ENCODE measurements at places on chromosomes 2 and 18.
A peak's percentile ranks its signal among the peaks of the same experiment; 100 is the strongest.

GRCh38 chr2:172366596-172367150 is 60.7 kb upstream of the ITGA6 start:
- no peak for DNase-seq

- no peak for DNase-seq
These were observed 2.5 kb upstream of the KYNU start for GRCh38 chr2:142875010-142875409.

DNA sequence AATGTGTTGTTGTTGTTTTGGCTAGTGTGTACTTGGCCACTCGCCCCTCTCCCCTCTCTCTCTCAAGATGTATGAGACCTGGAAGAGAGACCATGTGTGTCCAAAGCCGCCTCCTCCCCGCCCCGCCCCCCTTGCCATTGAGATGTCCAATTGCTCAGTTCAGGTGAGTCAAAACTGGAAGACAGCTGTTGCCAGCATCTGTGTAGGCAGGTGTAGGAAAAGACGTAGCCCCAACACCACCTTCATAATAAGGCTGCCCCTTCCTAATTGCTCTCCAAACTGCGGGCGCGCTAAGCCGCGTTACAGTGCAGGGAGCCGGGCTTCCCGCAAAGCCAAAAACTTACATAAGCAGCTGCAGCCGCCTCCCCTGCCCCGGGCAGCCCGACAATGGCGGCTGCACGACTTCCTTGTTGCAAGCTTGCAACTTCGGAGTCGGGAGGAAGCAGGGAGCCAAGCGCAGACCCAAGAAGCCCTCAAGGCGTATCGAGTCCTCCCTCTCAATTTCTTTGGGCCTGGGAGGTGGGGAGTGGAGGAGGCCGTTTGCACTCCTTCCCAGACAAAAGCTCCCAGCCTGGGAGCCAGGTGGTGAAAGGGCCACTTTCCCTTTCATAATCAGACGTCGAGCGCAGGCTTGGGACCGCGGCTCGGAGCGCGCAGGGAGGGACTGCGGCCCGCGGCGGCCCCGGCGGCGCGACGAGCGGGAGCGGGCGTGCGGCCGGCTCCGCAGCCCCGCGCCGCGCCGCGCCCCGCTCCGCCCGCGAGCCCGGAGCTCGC is 882 bp downstream of the ZBTB14 start:
- no peak for DNase-seq

DNA sequence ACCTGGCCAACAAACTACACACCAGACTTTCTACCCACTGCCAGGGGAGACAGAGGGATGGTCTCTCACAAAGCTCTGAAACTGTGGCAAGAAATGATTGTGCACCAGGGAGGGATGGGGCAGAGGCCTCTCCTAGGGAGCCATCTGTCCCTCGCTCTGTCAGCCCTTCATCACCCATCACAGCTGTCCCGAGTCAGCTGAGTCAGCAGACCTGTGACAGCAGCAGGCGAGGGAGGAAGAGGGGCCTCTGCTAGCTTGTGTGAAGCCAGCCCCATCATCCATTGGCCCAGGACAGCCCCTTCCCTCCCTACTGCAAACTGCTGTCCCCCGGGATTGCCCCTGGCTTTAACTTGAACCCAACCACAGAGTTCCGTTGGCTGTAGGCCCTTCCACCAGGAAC is 5.0 kb downstream of the SH2D6 start:
- no peak for DNase-seq

DNA sequence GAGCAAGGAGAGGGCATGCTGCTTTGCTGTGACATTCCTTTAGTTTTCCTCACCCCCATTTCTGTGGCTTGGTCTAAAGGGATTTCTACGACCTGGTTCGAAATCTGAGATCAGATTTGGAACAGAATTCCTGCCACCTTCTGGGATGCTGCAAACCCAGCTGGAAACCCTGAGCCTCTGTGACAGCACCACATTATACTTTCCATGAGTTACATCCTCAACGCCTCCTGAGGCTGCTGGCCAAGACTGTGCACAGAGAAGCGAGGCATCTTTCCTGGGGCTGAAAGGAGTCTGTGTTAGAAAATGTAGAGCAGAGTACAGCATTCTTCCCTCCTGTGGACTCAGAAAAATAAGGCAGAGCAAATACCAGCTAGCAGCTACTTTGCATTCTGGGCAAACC is 138.1 kb upstream of the CHAC2 start:
- no peak for DNase-seq

- no peak for DNase-seq
These were observed 527.7 kb downstream of the TNS1 start for GRCh38 chr2:217475101-217475500.

DNA sequence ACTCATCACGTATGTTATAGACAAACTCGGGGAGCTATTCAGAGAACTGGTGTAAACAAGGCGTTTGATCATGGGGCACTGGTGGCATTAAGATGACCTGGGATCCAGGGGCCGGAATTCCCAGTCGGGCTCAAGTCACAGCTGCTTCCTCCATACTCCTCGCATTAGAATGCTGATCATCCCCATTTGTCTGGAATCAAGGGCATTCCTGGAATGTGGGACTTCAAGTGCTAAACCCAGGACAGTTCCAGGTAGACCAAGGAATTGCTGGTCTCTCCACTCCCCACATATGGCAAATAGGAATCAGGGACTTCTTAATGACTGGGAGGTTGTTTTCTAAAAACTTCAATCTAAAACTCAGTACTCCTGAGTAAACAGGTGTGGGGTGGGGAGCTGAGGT is 355.7 kb upstream of the RAB6C start:
- no peak for DNase-seq

- no peak for DNase-seq
These were observed 30.5 kb upstream of the RMDN2 start for GRCh38 chr2:37894601-37895000.

DNA sequence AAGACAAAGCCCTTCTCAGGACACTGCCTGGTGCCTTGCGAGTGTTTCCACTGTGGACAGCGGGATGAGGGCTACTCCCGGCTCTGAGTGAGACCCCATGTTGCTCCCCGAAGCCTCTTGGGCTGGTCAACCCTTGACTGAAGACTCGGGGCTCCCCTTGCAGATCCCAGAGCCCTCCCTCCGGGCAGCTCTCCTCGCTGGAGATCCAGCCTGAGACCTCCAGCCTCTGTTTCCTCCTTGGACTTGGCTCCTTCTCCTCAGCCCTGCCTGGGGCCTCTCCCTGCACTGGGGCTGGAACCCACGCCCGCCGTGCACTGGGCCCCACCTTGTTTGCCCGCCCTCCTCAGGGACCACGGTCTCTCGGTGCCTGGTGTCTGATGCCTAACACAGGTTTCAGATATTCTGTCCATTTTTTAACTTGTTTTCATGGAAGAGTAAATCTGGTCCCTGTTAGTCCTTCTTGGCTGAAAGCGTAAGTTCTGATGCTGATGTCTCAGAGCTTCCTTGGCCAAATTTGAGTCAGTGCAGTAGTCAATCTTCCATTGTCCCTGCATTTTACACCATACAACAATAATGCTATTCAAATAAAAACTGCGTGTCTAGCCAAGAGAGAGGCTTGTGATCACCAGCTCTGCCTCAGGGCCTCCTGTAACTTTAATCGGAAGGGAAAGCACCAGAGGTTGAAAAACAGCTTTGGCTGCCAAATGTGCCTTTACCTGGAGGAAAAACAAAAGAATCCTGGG is 139.3 kb upstream of the CTDP1 start:
- DNase-seq, result no peak

DNA sequence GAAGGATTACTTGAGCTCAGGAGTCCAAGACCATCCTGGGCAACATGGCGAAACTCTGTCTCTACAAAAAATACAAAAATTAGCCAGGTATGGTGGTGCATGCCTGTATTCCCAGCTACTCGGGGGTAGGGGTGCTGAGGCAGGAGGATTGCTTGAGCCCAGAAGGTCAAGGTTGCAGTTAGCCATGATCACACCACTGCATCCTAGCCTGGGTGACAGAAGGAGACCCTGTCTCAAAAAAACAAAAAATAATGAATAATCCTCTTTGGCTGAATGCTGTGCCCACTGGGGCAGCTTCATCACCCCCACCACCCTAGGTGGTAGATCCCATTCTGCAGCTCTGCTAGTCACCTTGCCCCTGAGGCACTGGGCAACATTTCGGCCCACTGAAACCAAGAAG is 109.4 kb downstream of the ZFP36L2 start:
- no peak for DNase-seq

GRCh38 chr2:49979421-49979820 is 825.1 kb upstream of the FSHR start:
- DNase-seq, result no peak

- no peak for DNase-seq
These were observed 10.7 kb downstream of the KCNF1 start for GRCh38 chr2:10922307-10923007.

GRCh38 chr18:49067071-49067470 is 116.3 kb upstream of the SMAD7 start:
- no peak for DNase-seq

DNA sequence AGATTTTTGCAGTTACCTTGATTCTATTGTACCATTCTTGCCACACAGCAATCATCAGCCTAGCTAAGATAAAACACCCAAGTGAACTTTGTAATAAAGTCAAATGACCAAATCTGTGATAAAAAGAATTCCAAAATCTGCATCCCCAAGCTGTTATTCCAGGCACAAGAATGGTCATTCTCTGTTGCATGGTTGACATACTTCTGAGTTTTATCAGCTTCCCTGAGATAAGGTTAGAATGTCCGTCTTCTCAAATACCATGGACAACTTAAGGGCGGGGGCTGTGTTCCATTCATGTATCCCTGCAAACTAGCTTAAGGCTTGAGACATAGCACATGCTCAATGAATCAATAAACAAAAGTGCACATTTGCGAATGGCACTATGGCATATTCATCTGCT is 8.1 kb upstream of the BMP10 start:
- DNase-seq, result no peak

- DNase-seq, result no peak
These were observed 23.3 kb upstream of the ST3GAL5 start for GRCh38 chr2:85911814-85912692.

DNA sequence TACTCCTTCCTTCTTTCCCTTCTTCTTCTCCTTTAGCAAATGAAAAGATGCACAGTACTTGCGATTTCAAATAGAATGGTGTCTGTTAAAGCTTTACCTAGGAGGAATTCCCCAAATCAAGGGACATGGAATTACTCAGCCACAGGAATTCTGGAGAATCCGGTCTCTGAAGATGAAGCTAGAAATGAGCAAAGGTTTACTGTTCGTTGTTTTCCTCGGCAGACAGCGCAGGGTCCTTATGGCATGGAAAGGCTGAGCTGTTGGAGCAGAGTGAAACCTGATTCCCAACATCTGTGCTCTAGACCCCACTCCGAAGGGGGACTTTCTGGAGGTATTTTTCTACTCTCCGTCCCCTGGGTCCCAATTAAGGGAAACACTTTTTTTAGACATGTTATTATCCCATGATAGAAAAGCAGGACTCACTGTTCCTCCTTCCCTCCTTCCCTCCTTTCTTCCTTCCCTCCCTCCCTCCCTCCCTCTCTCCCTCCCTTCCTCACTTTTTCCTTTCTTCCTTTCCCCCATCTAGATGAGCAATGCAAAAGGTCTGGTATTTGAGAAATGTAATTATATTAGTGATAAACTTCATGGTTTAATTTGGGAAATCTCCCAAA is 47.1 kb downstream of the CDCA7 start:
- DNase-seq, result no peak

- peak; percentile 80 for DNase-seq
These were observed 157.0 kb downstream of the LDLRAD4 start for GRCh38 chr18:13375302-13376255.

DNA sequence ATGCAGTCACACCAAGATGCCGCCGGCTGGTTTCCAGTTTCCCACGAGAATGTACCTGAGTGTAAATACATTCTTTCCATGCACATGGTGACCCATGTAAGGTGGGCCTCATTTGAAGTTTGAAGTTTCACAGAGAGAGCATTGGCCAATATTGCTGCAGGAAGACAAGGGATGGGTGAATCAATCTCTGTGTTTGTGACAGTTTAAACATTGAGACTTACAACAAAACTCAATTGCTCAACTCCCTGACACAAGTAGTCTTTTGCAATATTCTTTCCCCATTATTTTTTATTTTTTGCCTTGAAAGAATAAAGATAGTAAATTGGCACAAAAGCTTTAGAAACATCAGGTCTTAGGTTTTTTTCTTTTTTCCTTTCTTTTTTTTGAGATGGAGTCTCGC is 5.1 kb downstream of the SERPINB2 start:
- DNase-seq, result no peak

DNA sequence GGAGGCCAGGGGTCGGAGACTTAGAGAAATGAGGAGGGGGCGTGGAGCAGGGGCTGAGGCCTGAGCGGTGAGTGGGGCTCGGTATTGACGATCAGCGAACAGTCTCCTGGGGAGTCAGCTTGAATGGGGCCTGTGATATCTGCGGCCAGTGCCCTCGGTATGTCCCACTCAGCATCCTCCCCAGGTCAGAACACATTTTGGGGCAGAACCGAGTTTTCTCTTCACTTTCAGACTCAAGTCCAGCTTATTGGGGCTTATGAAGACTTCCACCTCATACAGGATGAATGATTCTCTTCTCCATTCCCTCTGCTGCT is 82.6 kb downstream of the RRM2 start:
- DNase-seq, result no peak

DNA sequence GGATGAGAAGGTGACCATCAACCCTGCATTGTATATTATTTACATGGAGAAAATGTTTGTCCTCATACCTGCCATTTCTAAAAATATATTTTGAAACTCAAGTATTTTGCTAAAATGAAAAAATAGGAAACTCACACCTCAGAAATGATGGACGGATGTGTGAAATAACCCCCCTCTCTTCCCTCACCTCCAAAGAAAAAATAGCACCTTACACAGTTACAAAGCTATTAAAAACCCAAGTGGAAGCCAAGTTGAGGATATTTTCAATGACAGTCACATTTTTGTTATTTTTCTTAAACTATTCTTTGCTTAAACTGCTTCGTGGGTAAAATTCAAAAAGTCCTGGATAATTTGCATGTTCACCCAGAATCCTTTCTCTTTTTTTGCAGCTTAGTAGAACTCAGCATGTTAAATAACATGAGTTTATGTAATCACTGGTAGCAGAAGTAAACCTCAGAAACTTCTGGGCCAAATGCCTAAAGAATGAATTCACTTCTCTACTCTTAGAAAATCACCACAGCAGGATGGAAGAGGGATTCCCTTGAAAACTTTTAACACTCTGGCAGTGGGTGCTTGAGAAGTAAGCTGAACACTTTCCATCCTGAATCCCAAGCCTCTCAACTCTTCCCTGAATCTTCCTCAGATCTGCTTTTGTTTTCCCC is 768 bp downstream of the DSC1 start:
- DNase-seq, result no peak

- DNase-seq, result no peak
These were observed 247.8 kb upstream of the NCKAP5 start for GRCh38 chr2:133816037-133816436.

DNA sequence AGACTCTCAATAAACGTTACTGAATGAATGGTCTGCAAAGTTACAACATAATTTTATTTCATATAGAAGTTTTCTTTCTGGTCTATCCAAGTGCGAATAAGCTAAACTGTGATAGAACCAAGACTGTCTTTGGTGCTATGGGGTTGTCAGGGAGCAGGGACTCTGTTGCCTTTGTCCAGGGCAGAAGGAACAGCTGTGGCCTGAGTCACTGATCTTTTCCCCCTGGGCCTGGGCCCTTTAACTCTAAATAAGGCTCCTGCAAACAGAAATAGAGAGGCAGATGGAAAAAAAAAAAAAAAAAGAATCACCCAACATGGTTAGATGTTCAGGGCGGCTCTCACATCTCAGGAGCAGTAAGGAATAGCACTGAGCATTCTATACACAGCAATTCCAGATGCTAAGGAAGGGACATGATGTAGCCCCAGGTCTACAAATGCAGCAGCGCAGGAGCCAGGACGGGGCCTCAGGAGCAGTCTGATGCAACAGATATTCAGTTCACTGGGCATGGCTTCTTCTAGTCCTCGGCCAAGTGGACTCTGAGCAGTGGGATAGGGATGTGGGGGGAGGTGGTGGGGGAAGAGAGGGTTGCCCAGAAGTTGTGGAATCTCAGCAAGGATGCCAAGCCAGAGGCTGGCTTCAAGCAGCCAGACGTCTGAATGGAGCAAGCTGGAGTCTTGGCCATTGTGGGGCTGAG is 247.1 kb upstream of the SIX2 start:
- DNase-seq, result no peak
